ENCODE measurements at places on chromosomes 12 and 14. TPM values are rescaled to one million over a fixed set of nuclear protein-coding genes. Genes with fewer than 3 reads are reported as not detected.

Gene AJUBA
- total RNA-seq = 57.0 TPM

Gene KHNYN
- 55.2 TPM for total RNA-seq

Gene BIN2
- not detected for total RNA-seq

Gene MFAP5
- 9.0 TPM for total RNA-seq

Gene MON2
- total RNA-seq = 28.2 TPM

Gene GPR84
- not detected for total RNA-seq

Gene ITFG2
- 13.5 TPM for total RNA-seq

Gene MYH6
- total RNA-seq = not detected

Gene RNASE1
- total RNA-seq = not detected

Gene REM2
- 0.26 TPM for total RNA-seq

Gene PRH2
- total RNA-seq = not detected

Gene SLC6A15
- total RNA-seq = 0.99 TPM

Gene B4GALNT1
- 0.51 TPM for total RNA-seq

Gene ACSS3
- total RNA-seq = 32.9 TPM

Gene DNAJC22
- total RNA-seq = 4.6 TPM
